ENCODE measurements at places on chromosomes 13 and 19.

GRCh38 chr19:54337858-54338230, 1.1 kb downstream of the LILRA4 start:
- no peak for DNase-seq

- DNase-seq = no peak
Observed at GRCh38 chr13:80551650-80552497, 210.9 kb upstream of the SPRY2 start.

GRCh38 chr13:85693889-85694511, 105.2 kb downstream of the SLITRK6 start:
- DNase-seq = no peak

DNA sequence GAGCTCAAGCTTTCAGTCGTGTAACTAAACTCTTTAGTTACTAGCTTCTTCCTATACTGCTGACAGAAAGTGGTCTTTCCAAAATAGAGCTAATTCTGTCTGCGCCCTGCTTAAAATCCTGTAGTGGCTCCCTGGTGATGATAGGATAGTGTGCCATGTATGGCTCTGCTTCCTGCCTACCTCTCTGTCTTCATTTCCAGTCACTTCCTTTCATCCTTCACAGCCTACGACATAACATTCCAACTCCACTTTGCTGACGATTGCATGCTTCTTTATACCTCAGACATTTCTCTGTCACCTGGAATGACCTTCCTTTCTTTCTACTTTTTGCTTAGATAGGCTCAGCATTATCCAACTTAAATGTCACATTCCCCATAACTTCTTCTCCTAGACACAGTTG, 190.8 kb downstream of the MAB21L1 start:
- DNase-seq = no peak

DNA sequence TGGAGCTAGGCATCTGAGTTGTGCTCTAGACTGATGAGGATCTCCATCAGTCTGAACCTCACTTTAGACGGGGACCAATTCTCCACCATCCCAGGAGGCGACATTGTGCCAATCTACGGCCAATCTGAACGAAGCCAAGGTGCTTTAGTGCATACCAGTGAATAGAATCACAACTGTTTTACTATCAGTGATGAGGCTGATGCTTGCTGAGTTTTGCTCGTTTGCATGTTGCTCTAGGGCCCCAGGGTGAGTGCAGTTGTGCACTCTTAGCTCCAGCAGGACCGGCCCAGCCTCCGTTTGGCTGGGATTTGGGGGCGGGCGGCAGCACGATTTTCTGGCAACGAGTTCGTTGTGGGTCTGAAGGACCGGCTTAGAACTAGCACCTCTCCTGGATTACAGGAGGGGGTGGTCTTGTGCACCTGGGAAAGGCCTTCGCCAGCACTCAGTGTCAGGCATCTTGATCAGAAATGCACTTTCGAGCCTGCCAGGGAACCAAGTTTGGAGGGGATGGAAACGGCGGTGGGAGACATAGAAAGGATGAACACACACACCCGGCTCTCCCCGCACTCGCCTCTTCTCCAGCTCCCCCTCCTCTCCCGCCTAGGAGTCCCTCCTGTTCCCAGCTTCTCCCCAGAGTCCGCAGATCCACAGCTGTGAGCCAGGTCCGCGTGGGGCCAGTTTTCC, 4.4 kb downstream of the GSX1 start:
- no peak for DNase-seq

DNA sequence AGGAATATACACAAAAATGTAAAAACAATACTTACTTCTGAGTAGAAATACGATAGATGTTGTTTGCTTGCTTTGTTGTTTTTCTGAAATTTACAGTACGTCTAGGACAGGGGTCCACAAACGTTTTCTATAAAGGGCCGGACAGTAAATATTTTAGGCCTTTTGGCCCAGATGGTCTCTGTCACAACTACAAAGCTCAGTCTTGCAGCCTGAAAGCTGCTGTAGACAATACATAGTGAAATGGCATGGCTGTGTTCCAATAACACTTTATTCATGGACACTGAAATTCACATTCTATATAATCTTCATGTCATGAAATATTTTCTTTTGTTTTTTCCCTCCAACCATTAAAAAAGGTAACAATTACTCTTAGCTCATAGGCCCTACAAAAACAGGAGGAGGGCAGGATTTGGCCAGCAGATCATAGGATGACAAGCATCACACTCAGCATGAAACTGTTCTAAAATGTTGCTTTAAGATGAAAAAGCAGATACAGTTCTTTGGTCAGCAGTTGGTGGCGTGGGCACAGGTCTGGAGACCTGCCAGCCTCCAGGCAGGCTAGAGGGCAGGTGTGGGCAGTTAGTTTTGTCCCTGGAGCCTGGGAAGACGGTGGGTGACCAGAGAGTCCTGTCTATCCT, at the start of gene EDDM13:
TSS of gene EDDM13 (plus strand) at position 588 of the 638 bp plus-strand sequence. CDS start 87 bp downstream, outside the sequence.
- DNase-seq = no peak

DNA sequence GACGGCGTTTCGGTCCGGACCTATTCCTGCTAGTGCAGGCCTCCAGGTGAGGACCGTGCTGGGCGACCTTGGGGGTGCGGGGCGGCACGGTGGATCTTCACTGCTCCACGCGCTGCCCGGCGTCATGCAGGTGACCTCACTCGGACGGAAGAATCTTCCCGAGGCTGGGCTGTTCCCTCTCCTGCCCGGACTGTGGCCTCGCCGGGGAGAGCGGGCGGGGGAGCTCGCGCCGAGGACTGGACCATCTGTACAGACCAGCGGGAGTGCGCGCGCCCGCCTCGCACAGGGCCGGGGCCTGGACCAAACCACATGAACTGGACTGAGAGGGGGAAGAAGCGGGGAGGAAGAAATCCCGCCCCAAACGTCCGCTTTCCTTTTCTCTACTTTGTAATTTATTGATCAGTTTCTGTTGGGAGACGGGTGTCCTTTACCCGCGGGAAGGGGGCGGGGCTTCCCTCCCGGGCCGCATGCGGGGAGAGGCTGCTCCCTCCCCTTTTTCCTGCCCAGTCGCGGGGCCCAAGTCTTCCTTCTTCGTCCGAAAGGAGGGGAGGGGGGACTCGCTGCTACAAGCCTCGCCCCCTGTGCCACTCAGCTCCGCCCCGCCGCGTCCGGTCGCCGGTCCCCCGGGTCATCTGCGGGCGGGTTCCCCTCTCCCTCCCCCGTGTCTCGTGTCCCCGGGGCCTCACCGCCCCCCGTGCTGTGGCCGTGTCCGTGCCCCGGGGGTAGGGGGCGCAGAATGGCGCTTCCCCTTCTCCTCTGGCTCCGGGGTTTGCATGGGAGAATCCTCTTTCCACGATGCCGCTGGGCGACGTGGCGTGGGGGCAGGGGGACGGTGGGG, 4.9 kb downstream of the HRC start:
- no peak for DNase-seq

- DNase-seq = no peak
Observed at GRCh38 chr19:17835182-17836006, 12.4 kb downstream of the JAK3 start.

DNA sequence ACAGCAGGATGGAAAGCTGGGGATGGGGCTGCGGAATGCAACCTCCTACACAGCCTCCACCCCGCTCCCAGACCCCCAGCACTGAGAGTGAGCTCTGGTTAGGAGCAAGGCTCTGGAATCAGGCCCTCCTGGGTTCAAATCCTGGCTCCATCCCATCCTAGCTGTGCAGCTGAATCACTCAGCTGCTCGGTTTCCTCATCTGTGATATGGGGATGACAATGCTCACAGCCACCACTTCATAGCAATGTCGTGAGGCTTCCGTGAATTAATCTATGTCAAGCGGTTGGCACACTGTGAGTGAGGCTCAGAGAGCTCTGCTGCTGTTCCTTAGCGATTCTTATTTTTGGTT, 538 bp downstream of the ACP7 start:
- no peak for DNase-seq

DNA sequence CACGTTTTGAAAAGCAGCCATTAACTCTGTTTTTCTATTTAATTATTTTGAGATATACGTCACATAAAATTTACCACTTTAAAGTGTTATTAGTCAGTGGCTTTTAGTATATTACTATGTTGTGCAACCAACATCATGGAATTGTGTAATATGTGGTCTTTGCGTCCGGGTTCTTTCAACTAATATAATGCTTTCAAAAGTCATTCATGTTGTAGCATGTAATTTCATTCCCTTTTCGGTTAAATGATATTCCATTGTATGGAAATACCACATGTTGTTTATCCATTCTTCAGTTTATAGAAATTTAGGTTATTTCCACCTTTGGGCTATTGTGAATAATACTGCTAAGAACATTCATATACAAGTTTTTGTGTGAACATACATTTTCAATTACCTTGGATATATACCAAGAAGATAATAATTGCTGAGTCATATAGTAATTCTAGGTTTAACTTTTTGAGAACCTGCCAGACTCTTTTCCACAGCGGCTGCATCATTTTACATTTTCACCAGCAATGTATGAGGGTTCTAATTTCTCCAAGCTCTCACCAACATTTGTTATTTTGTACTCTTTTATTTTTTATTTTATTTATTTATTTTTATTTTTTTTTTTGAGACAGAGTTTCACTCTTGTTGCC, 28.1 kb upstream of the CLDN10 start:
- DNase-seq = no peak

DNA sequence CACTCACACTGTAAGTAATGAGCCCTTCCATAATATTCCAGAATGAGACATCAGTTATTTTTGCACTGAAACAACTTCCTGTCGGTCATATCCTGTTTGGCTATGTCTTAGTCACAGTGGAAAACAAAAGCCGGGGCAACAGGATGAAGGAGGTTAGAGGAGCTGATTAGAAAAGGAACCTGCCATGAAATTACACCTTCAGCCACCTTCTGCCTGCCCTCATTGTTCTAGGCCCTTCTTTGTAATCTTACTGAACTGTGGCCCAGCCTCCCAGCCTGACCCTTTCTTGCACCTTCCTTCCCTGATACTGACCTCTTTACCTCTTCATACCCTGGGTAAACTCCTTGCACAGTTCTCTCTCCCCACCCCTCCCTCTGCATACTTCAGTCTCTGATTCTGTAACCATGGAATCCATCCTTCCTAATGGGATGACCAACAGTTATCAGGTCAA, 67.3 kb downstream of the DOCK9 start:
- DNase-seq = peak; percentile 14

DNA sequence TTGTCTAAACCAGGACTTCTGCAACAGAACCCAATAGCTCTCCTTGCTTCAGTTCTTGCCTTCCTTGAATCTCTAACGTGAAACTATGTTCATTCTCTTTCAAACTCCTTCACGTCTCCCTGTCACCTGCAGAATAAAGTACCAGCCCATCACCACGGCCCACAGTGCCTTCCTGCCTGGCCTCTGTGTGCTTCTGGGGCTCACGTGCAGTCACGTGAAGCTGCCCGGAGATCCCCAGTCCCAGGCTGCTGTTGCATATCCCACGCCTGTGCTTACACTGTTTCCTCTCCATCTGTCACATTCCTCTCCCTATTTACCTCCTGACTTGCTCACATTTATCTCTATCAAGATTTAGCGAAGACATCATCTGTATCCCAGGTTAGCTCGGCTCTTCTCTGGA, 102.8 kb downstream of the STARD13 start:
- no peak for DNase-seq

GRCh38 chr13:29810145-29810742, 40.2 kb downstream of the UBL3 start:
- no peak for DNase-seq

- no peak for DNase-seq
Observed at GRCh38 chr19:13132471-13133180, 14.6 kb downstream of the NACC1 start.

DNA sequence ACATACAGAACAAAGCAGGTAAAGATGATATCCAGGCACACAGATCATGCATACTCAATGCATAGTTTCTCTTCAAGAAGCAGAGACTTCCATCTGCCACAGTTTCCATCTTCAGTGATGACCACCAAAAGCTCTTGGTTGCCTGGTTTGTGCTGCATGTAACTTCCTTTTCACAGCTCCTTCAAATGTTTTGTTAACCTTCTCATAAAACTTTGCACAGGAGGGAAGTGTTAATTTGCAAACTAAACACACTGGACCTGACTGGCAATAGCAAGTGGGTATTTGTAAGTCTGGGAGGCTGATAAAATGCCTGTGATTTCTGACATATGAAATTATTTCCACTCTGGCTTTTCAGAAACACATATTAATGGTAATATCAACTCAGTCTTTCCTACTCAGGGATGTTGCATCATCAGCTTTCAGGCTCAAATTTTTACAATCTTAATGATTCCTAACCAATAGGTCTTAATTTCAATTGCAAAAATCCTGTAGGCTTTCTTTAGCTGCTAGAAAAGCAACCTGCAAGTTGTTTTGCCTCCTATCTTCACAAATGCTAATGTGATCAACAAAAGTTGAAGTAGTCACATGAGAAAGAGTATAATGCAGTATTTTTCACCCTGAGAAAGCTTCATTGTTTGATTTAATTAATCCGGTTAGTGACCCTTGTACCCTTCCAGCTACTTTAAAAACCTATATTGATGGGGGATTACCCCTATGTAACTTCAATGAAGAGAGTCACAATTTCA, 575.6 kb downstream of the DIAPH3 start:
- no peak for DNase-seq

- no peak for DNase-seq
Observed at GRCh38 chr13:45670189-45670885, 31.8 kb upstream of the CBY2 start.

DNA sequence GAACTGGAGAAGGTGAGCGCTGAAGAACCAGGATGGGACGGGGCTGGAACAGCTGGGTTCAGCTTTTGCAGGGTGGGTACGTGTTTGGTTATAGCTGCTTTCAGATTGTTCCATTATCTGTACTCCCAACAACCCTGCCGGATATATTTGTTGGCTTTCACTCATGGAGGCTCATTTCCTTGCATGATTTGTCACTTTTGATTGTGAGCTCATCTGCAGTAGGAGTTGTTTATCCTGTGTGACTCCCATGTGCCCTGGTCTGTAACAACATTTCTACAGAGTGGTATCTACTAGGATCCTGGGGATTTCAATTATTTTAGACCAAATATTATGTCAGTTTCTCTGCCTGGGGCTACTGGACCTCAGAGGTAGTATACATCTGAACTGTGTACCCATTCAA, 5.4 kb downstream of the ARL11 start:
- no peak for DNase-seq

DNA sequence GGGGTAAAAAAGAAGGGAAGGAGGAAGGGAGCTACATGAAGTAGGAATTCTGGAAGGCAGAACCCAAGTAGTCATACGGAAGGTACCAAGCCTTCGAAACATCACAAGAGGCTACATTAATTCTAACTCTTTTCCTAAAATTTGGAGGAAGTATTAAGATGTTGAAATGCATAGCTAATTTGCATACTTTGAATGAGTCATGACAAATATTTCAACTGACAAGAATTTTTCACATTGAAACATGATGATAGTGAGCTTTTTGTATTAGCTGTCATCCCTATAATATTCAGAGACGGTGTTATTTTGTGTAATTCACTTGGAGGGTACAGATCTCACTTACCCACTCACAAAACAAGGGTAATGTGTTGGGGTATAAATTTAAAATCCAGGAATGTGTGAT, 9.1 kb upstream of the ACOD1 start:
- no peak for DNase-seq

GRCh38 chr13:75555836-75556235, 6.2 kb downstream of the UCHL3 start:
- DNase-seq = no peak

- DNase-seq = no peak
Observed at GRCh38 chr13:39963612-39964011, 308.1 kb downstream of the COG6 start.

- no peak for DNase-seq
Observed at GRCh38 chr13:97124206-97124605, 97.9 kb upstream of the MBNL2 start.

All from amniotic stem cell (primary cell).